NCI-H187 treated with DMSO at 0.1 percent for 48 hours (cell line): ENCODE measurements at places on chromosomes 7 and 10.

- no peak for DNase-seq
Measured at GRCh38 chr10:5284311-5285057, 80.3 kb upstream of the UCN3 start.

GRCh38 chr10:10794791-10795191, 222.9 kb upstream of the CELF2 start:
- DNase-seq, result no peak

DNA sequence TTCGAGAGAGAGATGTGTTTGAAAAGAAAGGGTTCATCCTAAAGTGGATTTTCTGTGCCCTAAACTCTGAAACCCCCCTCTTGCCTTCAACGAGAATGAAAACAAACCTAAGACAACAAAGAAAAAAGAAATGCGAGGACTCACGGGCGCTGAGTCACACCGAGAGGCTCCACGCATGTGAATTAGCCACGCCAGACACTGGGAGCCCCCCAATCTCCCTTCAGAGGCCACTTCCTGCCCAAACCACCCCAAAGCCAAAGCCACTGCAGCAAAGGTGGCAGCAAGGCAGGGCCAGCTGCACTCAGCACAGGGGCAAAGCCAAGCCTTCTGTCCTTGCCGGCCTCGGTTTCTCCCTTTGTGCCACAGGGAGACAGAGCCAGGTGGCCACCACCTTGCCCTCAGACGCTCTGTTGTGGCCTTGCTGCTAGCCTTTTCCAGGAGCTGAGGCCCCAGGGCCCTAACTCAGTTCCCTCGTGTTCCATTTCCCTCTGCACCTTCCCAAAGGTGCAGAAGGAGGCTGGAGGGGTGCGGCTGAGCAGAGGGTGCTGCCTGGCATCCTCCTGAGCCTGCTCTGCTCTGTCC, 93.3 kb downstream of the FAM53B start:
- DNase-seq, result no peak

GRCh38 chr10:93030409-93030808, 30.2 kb upstream of the CYP26C1 start:
- no peak for DNase-seq

DNA sequence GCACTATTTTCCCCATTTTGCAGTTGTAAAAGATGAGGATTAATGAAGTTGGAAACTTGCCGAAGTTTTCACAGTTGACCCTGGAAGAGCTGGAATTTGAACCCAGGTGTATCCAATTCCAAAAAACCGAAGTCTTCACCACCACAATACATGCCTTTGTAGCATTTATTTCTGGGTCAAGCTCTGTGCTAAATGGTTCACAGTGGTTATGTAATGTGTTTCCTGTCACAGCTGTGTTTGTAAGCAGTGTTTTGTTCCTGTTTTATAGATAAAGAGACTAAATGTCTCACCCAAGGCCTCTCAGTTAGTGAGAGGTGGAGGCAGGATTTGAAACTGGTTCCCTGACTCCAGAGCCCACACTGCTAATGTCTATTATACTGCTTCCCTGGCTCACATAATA, 17.6 kb downstream of the SFTPA2 start:
- DNase-seq, result no peak

- no peak for DNase-seq
Measured at GRCh38 chr10:23742368-23742767, 303.5 kb downstream of the OTUD1 start.

- DNase-seq, result no peak
Measured at GRCh38 chr10:112614586-112614985, 167.6 kb downstream of the VTI1A start.

- no peak for DNase-seq
Measured at GRCh38 chr10:93412801-93413200, 69.3 kb downstream of the MYOF start.

DNA sequence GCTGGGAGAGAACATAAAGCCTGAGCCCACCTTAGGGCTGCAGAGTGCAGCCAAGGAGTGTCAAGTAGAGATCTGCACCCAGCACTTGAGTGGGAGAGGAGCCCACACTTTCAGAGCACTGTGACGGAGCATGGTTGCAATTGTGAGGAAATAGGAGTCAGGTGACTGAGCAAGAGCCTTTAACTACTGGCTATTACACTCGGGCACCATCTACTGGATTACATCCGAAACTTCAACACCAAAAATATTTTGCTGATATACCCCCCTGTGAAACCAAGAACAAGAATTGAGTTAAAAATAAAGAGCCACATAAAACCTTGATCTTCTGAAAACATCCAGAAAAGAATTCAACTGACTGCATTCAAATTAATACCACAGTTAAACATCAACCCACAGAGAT, 657.9 kb downstream of the NXPH1 start:
- no peak for DNase-seq

- DNase-seq, result no peak
Measured at GRCh38 chr7:139741239-139741638, 36.6 kb downstream of the HIPK2 start.

DNA sequence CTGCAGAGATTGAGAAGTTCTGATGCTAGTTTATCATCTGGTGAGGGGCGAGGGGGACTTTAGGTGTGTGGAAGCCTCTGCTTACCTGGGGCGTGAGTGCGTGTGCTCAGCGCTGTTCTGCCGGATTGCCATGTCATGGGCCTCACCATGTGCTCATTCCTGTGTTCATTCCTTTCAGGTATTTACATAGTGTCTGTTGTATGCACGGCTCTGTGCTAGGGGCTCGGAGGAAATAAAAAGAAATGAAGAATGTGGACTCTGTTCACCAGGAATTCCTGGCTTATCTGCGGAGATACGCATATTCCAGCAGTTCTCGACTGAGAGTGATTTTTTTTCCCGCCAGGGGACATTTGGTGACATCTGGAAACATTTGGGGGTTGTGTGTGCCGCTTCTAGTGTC, 152.0 kb downstream of the CAMK1D start:
- no peak for DNase-seq

DNA sequence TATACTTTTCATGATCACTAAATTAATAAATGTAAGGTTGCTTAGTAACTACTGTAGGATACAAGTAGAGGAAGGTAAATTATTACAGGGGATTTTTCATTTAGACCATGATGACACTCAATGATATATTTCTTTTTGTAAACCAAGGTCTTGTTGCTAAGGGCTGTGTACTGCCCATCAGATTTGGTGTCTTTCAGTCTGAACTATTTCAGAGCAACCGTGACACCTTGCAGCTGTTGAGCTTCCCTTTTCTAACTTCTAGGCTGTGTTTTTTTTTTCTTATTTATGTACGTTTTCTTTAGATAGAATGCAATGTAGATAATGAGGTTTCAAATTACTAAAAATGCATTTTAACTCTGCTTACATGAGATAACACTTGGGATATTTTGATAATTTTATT, 292.0 kb upstream of the MBL2 start:
- no peak for DNase-seq

DNA sequence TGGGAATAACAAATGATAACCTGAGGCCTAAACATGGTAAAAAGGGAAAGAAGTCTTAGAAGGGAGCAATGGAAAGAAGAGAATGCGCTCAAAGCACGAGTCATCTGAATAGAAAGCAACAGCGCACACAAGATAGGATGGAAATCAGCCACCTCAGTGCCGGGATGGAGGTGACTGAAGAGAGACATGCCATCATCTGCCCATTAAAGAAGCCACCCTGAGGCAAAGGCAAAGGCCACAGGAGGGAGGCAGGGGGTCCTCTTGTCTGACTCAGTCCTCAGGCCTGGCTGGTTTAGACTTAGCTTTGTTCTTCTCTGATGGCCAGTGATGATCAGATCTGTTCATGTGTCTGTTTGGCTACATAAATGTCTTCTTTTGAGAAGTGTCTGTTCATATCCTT, 180.6 kb downstream of the CHCHD3 start:
- DNase-seq, result no peak

GRCh38 chr10:131885391-131886165, 15.2 kb upstream of the PPP2R2D start:
- no peak for DNase-seq

GRCh38 chr7:17520941-17521340, 222.5 kb downstream of the AHR start:
- no peak for DNase-seq

GRCh38 chr10:59175538-59176240, 754 bp upstream of the PHYHIPL start:
- no peak for DNase-seq

- peak; percentile 45 for DNase-seq
Measured at GRCh38 chr7:79165225-79165624, 288.2 kb downstream of the MAGI2 start.

GRCh38 chr10:8513155-8514147, 459.0 kb downstream of the GATA3 start:
- DNase-seq, result no peak

GRCh38 chr10:120600871-120601649, 144.0 kb downstream of the PLPP4 start:
- DNase-seq, result no peak

DNA sequence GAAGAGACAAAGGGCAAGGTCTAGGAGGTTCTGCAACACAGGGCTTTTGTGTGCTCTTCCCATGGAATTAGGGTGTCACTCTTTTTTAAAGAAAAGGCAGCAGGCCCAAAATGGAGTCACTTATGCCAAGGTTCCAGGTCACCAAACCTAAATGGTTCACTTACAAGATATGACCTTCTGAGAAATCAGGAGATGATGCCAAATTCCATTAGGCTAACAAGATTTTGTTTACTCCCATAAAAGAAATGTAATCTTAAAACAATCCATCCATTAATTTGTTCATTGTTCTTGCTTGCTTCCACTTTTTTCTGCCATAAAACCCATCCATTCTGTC, 158.1 kb downstream of the SNX13 start:
- no peak for DNase-seq

DNA sequence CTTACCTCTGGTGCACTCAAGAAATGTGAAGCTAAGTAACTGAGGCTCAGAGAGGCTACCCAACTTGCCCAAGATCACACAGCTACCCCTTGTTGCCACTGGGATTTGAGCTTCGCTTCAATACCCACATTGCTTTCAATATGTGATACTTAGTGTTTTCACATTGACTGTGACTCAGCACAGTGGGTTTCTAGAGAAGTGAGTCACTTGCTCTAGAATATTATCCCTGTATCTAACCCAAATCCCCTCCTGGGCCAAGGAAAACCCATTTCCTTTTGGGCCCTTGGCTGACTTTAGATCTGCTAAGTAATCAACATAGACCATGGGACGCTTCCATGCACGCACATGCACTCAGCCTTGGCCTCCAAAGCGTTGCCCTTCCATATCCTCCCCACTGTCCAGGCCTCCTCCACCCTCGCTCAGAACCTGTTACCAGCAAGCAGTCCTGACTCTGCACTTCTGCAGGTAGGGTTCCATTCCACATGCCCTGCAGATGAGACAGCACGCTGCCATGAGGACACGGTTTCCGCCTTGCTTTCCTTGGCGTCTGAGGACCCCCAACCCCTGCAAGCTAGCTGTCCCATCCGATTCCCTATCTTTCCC, 87.7 kb upstream of the CHST15 start:
- DNase-seq, result no peak

GRCh38 chr10:98492763-98493162, 46.0 kb upstream of the HPS1 start:
- no peak for DNase-seq

- no peak for DNase-seq
Measured at GRCh38 chr7:17212188-17212587, 86.3 kb upstream of the AHR start.

DNA sequence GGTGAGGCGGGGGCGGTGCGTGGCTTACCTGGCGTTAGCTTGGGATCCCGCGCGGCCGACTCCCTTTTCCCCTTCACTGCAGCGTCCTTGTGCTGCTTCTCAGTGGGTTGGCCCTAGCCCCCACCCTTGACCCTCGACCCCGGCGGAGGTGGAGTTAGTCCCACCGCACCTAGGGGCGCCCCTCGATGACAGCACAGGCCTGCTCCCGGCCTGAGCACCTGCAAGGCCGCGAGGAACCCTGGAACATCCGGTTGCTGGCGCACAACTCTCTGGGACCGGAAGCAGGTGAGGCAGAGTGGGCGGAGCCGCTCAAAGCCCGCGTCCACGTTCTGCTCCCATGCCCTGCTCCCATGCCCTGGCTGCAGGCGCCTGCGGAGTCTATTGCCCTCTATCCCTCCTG, 266.9 kb downstream of the USP6NL start:
- no peak for DNase-seq

DNA sequence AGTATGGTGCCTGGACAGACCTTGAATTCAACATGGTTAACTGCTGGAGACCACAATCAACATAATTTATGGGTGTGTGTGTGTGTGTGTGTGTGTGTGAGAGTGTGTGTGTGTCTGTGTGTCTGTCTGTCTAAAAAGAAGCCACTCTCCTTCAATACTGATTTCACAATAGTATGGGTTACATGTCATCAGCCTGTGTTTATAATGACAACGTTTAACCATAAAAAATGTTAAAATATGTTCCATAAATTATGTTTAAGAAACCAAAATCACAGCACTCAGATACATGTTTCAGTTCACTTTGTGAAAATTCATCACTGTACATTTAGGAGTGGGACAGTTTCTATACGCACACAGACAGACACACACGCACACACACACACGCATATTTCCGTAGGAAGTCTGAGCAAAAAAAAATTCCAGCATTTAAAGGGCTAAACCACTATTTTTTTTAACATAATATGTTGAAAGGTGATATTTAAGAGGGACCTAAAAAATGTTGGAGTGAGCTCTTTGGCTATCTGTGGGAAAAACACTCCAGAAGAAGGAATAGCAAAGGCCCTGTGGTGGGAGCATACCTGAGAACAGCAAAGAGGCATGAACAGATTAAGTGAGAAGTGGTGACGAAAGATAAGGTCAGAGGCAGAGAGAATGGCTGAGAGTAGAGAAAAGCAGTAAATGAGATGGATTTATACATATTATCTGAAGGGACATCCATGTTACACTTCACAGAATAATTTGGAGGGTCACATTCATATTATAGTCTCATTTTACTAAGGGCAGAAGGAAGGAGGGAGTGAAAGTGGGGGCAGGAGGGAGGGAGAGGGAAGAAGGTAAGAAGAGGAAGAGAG, 10.9 kb downstream of the PDZD8 start:
- DNase-seq, result no peak
